ENCODE measurements at places on chromosomes 3 and 15. TPM values are rescaled to one million over a fixed set of nuclear protein-coding genes. Genes with fewer than 3 reads are reported as not detected.

KBTBD13 gene
- total RNA-seq: not detected

GPR160 gene
- total RNA-seq: 0.18 TPM

GRM7 gene
- not detected for total RNA-seq

KCNMB3 gene
- total RNA-seq: 5.8 TPM

GATM gene
- 7.6 TPM for total RNA-seq

DNA sequence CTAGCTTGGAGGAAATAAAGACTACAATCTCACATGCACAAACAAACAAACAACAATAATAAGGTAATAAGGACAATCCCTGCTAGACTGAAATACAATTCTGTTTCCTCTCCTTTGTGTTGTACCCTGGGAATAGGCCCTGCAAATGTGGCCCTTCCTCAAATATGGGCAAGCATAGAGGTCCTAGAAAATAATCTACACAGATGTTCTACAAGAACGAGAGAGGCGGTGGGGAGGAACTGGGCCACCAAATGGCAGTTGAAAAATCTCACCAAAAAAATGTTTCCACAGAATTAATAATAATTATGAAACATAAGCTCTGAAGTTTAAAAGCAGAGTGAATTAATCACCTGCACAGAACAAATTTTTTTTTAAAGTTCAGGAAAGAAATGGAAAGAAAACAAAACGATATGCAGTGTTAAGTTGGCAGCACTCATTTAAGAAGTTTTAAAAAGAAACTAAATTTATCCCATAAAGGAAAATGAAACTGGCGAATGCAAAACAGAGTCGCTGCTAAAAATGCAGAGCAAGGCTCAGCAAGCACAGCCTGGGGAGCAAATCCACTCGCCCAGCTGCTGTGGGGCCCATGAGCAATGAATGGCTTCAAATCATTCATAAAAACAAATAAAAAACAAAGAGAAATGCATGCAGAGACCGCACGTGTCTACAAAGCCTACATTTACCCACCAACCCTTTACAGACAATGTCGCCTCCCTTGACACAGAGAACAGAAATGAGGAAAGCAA, 475.4 kb downstream of the OCA2 start:
- H3K27ac ChIP-seq: no peak overlapping the region
- no peaks in the 10 kb centered on the region for H3K27me3 ChIP-seq
- H3K4me1 ChIP-seq: no peaks in the 10 kb centered on the region

DNA sequence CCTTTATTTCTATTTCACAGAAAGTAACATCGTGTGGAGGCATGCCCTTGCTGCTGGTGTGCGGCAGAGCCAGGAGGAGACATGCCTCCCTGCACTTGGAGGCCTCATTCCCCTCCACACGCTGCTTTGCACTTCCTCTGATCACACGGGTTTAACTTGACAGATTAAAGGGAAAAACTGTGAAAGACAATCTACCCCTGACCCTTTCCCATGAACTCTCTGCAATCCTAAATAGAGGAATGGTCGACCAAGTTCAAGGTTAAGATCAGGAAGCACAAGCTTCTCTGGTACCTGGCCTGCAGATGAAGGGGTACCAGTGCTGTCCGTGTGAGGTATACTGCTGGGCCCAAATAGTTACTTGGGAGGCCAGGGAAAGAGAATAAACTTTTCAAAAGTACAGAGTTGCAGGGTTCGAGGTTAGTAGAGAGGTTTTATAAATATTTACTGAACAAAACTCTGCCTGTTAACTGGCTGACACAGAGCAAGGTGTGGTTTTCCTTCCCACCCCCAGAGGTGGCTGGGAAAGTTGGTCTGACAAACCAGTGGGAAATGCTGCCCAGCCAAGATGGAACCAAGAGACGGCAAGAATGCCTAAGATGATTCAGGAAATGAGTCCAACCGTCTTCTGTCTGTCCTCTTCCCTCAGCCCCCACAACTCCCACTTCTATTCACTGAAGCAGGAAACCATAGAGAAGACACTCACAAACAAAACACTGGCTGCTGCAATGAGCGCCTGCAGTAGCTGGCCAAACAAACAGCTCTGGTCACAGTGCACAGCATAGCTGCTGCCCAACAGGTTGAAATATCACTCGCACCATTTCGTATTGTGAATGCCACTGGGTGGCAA, 79.6 kb downstream of the IGF2BP2 start:
- H3K27me3 ChIP-seq: no peaks in the 10 kb centered on the region
- DNase-seq: no peak

DNA sequence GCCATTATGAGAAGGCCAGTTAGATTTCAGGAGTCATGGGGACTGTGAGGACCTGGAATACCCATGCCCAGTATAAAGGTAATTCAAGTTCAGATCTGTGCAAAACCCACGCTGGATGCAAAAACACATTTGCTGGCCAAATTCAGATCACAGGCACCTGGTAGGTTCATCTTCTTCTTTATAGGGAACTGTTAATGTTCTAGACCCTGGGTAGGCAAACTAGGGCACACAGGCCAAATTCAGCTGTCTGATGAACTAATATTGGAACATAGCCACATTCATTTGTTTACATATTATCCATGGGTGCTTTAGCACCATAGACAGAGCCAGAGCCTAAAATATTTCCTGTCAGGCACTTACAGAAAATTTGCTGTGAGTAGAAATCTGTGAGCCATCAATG, 241.4 kb downstream of the PTPRG start:
- H3K4me3 ChIP-seq: no peak overlapping the region
- no peaks in the 10 kb centered on the region for H3K27me3 ChIP-seq
- H3K27ac ChIP-seq: no peak overlapping the region
- H3K36me3 ChIP-seq: no peaks in the 10 kb centered on the region
- no peak for DNase-seq

GRCh38 chr15:61935493-61935892, 124.8 kb downstream of the VPS13C start:
- no peaks in the 10 kb centered on the region for H3K4me1 ChIP-seq
- no peak overlapping the region for H3K4me3 ChIP-seq
- DNase-seq: no peak
- no peaks in the 10 kb centered on the region for H3K36me3 ChIP-seq
- H3K27me3 ChIP-seq: no peaks in the 10 kb centered on the region
- no peak overlapping the region for H3K27ac ChIP-seq

GRCh38 chr3:59506191-59506590, 456.4 kb upstream of the CFAP20DC start:
- no peak overlapping the region for H3K27ac ChIP-seq
- no peak for DNase-seq
- H3K4me3 ChIP-seq: no peak overlapping the region
- H3K4me1 ChIP-seq: no peaks in the 10 kb centered on the region
- H3K27me3 ChIP-seq: no peaks in the 10 kb centered on the region

DNA sequence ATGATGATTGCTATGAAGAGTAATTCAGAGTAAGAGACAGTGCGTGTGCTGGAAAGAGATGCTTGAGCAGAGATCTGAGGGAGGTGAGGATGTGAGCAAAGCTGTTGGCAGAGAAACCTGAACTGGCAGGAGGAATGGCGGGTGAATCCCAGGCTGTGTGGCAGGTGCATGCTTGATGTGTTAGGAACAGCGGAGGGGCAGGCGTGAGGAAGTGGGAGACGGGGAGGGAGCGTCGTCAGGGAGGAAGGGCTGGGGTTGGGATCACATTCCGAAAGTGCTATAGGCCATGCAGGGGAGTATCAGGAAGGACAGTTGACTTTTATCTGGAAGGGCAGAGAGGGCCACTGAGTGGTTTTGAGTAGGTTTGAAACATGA, 8.6 kb downstream of the GABRA5 start:
- H3K27ac ChIP-seq: no peak overlapping the region
- no peak overlapping the region for H3K4me3 ChIP-seq
- no peaks in the 10 kb centered on the region for H3K4me1 ChIP-seq
- H3K27me3 ChIP-seq: no peaks in the 10 kb centered on the region
- DNase-seq: no peak
- H3K36me3 ChIP-seq: no peaks in the 10 kb centered on the region

DNA sequence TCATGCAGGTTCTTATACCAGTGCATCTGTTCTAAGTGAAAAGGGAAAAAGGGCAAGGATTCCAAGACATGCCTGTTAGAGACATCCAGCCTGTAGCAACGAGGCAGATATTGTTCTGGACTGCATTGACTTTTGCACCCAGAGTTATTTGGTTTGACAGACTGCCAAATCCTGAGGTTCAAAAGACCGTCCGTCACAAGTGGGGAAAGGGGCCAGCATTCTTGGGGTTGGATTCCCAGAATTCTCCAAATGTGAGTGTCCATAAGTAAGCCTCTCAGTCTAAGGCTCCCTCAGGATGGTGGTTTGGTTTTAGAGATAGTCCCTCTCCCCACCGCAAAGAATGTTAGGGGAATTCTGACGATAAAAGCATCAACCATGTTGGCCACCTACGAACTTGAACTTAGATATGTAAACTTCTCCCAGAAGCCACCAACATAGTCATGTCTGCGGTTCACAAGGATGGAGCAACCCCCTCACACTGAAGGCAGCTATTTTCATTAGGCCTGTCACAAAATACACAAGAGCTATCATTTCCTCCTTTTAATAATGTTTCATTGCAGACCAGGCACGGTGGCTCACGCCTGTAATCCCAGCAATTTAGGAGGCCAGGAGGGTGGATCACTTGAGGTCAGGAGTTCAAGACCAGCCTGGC, 13.6 kb upstream of the LACTB start:
- H3K4me1 ChIP-seq: peaks cover 4% of the 10 kb centered on the region
- no peak for DNase-seq
- no peaks in the 10 kb centered on the region for H3K36me3 ChIP-seq
- H3K4me3 ChIP-seq: no peak overlapping the region
- H3K27me3 ChIP-seq: no peaks in the 10 kb centered on the region

DNA sequence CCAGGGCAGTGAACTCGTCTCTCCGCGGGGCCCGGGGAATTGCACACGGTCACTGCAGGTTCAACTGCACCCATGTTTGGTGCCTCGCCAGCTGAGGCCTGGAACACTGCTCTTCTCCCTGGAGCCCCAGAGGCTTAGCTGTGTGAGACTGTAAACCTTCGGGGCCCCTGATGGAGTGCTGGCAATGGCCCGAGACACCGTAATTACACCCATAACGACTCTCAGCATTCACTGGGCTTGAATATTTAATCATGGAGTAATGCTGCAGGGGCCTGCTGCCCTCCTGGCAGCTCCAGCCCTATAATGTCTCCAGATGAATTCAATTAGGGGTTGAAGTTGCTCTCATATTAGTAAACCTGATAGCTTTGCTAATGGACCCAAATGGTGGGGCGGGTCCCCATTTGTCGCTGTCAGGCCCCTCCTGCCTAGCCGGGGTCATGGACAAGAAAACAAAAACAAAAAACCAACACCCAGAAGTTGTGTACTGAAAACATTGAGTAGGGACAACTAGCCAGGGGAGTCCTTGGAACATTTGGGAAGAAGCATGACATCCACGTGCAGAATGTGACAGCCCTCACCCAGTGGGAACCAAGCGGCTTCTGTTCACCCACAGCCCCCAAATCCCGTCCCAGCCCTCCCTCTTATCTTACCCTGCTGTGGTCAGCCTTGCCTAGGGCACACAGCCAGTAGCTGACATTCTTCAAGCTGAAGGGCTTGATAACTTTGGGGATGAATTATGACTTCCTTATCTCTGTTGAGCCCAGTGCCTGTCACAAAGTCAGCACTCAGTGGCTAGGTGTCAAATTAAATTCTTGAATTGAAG, 74.3 kb upstream of the SCN5A start:
- no peaks in the 10 kb centered on the region for H3K4me1 ChIP-seq
- no peak overlapping the region for H3K4me3 ChIP-seq
- no peaks in the 10 kb centered on the region for H3K36me3 ChIP-seq
- no peak for DNase-seq
- no peak overlapping the region for H3K27ac ChIP-seq

GRCh38 chr15:69391046-69391757, 22.9 kb upstream of the KIF23 start:
- no peak for DNase-seq
- no peak overlapping the region for H3K27ac ChIP-seq
- no peaks in the 10 kb centered on the region for H3K36me3 ChIP-seq
- H3K4me1 ChIP-seq: peaks cover 3% of the 10 kb centered on the region
- no peaks in the 10 kb centered on the region for H3K27me3 ChIP-seq

Measured in Panc1 (cell line).